Metanephros (tissue), 2 donors: ENCODE measurements at places on chromosomes 6 and 20. TPM values are rescaled to one million over a fixed set of nuclear protein-coding genes. Genes with fewer than 3 reads are reported as not detected.

POM121L2 gene
- total RNA-seq: not detected

IL17A gene
- not detected for total RNA-seq

XKR7 gene
- 0.23 TPM for total RNA-seq

TRIM10 gene
- total RNA-seq: 2.7 TPM

TUBB2B gene
- total RNA-seq: 126 TPM

HUS1B gene
- 3.0 TPM for total RNA-seq

AIF1 gene
- total RNA-seq: 18.7 TPM

RPN2 gene
- 131 TPM for total RNA-seq

PRPH2 gene
- 3.9 TPM for total RNA-seq

ZC3H12D gene
- total RNA-seq: 1.3 TPM

BIRC7 gene
- 3.2 TPM for total RNA-seq

COQ3 gene
- total RNA-seq: 6.1 TPM
